ENCODE measurements at places on chromosomes 3 and 15. TPM values are rescaled to one million over a fixed set of nuclear protein-coding genes. Genes with fewer than 3 reads are reported as not detected.
A peak's percentile ranks its signal among the peaks of the same experiment; 100 is the strongest.

FSTL1 gene
- 1,263 TPM for total RNA-seq

VGLL4 gene
- 48.0 TPM for total RNA-seq

CATSPER2 gene
- total RNA-seq: 1.8 TPM

GXYLT2 gene
- 15.4 TPM for total RNA-seq

- no peak for DNase-seq
Observed at GRCh38 chr3:11335056-11335608, 62.9 kb downstream of the ATG7 start.

- DNase-seq: no peak
Observed at GRCh38 chr3:88005066-88005465, 53.7 kb downstream of the CGGBP1 start.

DNA sequence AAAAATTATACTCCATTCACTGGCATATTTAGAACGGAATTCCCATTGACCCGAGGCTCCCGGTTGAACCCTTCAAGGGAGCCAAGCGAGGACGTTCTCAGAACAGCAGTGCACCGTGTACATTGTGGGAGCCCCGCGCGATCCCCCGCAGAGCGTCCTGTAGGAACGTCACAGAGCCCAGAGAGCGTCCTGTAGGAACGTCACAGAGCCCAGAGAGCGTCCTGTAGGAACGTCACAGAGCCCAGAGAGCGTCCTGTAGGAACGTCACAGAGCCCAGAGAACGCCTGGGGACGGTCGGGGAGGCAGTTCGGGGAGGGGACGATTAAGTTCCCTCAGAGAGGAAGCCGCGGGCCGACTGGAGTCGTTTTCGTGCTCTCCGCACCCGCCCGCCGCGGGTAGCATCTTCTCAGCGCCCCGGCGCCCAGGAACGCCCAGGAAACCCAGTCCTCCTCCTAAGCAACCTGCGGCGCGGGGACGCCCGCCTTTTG, 506 bp upstream of the ATP1B3 start:
- DNase-seq: no peak

DNA sequence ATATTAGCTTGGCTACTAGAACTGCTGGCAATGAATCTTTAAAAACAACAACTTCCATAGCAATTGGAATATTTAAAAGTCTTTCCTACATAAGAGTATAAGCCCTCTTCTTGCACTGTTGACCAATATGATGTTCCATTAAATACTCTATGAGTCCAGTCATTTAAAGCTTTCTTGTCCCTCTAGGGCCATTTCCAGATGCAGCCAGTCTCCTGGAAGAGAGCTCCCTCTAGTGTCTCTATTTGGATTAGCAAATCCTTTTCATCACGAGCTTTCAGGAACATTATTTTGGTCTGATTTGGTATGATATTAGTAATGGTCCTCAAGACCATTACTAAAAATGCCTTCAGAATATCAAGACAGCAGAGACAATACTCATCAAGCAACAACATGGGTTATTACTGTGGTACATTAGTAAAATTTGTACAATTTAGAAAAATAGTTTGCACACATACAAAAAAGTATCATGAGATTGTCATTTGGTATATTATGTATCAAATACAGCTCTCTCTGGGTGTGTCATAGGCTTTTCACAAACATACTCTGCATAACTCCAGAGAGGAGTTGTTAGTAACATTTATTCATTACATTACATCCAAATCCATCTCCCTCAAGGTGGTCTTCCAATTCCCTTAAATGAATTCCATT, 101.3 kb downstream of the DPH6 start:
- no peak for DNase-seq

DNA sequence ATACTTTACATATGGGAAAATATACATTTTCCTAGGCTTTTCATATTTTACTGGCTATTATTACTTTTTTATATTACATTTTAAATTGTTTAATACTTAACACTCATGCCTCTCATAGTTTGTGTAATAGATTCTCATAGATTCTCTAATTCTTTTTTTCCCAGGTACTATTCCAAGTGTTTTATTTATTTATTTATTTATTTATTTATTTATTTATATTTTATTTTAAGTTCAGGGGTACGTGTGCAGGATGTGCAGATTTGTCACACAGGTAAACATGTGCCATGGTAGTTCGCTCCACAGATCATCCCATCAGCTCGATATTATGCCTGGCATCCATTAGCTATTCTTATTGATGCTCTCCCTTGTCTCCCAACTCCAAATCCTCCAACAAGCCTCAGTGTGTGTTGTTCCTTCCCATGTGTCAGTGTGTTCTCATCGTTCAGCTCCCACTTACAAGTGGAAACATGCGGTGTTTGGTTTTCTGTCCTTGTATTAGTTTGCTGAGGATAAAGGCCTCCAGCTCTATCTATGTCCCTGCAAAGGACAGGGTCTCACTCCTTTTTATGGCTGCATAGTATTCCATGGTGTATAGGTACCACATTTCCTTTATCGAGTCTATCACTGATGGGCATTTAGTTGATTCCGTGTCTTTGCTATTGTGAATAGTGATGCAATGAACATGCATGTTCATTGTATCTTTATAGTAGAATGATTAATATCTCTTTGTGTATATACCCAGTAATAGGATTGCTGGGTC, 205.4 kb upstream of the P2RY1 start:
- no peak for DNase-seq

DNA sequence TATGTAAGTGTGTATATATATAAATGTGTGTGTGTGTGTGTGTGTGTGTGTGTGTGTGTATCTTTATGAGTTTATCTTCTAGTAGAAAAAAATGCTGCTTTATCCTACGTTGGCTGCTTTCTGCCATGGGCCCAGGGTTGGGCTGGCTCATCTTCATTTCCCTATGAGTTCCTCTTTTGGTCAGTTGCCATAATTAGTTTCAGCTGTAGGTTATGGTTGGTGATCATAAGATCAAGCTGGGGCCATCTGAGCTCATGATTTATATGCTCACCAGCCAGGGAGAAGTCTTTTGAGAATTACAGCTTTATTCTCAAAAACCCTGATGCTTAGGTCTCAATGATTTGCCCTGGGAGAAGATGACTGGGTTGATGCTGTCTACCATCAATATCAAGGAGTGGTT, 775.8 kb upstream of the ARPP21 start:
- DNase-seq: no peak

DNA sequence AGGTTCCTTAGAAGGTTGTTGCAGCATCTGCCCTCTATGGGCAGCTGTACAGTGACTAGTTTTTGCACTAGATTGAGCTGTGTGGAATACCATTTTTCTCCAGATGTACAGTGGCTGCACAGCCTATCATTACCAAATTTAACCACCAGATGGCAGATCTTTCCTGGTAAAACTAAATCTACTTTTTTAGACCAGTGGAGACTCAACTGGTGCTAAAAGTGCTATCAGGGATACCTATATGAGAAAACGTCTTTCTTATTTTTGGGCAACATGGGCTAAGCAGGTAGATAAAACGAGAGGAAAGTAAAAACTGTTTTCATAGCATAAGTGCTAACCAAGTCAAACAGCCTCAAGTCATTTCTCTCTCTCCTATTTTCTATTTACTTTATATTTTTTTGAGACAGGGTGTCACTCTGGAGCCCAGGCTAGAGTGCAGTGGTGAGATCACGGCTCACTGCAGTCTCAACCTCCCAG, 21.2 kb downstream of the IGSF10 start:
- DNase-seq: no peak

DNA sequence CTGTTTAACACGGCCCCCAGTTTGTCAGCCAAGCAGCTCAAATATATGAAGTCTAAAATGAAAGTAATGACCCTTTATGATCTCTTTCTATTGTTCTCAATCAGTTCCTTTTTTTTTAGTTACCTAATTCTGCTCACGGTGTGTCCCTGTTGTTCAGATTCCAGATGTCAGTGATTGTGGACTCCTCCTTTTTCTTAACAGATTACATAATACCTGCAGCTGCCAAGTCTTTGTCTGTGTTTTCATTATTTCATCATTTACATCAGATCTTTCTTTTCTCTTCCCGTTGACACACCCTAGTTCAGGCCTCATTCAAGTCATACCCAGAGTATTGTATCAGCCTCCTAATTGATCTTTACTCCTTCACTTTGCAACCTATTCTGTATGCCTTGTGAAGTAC, 56.1 kb upstream of the SKIL start:
- DNase-seq: no peak

DNA sequence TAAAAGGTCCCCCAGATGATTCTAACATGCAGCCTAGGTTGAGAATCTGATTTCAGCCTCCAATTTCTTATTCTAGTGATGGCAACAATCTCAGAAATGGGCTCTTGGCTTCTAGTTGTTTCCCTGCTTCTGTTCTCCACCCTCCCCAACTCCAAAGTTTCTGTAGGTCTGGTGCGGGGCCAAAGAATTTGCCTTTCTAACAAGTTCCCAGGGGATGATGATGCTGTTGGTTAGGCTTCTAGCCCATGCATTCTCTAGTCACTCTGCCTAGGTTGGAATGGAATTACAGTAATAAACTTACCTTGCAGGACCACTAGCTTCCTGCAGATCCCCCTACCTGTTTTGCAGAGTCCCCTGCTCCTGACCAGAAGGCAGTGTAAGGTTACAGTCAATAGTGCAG, 103.2 kb upstream of the PPP2R3A start:
- DNase-seq: no peak

GRCh38 chr15:69472562-69472961, 19.9 kb downstream of the RPLP1 start:
- DNase-seq: peak; percentile 7

DNA sequence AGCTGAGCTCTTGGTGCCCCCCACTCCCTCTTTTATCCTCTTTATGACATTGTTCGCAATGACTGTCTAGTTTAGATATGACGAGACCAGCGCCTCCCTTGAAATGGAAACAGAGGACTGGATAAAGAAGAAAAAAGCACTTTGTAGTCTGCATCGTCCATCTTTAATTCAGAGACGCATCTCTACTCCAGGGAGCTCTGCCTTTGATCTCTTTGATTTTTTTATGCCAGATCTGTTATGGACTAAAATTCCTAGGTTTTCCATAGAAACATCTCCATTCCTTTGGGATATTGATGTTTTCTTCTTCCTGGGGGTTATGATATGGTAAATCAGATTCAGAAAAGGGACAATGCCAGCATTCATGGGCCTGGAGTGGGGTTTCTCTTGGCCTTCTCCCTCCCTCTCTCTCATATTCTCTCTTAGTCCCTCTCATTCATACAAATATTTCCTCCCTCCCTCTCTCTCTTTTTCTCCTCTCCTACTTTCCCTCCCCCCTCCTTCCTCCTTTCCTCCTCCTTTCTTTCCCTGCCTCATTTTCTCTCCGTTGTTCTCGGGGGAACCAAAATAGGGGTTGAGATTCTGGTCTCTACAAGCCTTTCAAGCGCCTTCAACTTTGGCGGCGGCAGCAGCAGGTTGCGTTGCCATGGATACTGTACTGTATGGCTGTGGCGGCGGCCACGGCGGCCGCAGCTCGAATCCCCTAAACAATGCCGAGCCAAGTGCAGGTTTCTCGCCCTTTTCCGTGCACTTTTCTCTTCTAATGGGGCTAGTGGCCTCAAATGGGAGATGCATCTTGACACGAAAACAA, 45.5 kb downstream of the ZIC4 start:
- DNase-seq: no peak

DNA sequence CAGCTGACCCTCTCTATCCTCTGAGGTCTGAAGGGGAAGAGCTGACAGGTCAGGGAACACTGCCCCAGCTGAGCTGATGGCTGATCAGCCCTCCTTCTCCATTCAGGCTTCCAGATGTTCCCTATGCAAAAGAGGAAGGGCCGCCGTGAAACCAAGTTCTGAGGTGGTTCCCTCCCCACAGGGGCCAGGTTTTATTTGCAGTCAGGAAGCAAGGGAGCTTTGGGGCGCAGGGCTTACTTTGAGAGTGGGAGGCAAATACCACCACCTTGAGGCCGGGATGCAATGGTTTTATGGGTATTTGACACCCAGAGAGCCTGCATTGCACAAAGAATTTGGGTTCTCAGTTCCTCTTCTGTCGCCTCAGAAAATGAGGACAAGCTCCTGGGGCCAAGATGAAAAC, 186.9 kb downstream of the ARRDC4 start:
- DNase-seq: no peak

Data from breast epithelium (tissue), 4 donors.